ENCODE measurements at places on chromosomes 13 and 19.

GRCh38 chr13:39963612-39964011 is 308.1 kb downstream of the COG6 start:
- DNase-seq, result no peak

GRCh38 chr13:72599178-72599743 is 128.2 kb downstream of the MZT1 start:
- DNase-seq, result no peak

GRCh38 chr13:37984357-37984756 is 114.8 kb upstream of the TRPC4 start:
- peak; percentile 2 for DNase-seq

GRCh38 chr13:19089315-19089714 is 92.3 kb downstream of the TUBA3C start:
- no peak for DNase-seq

GRCh38 chr19:3407556-3408516 is 41.5 kb downstream of the NFIC start:
- no peak for DNase-seq

DNA sequence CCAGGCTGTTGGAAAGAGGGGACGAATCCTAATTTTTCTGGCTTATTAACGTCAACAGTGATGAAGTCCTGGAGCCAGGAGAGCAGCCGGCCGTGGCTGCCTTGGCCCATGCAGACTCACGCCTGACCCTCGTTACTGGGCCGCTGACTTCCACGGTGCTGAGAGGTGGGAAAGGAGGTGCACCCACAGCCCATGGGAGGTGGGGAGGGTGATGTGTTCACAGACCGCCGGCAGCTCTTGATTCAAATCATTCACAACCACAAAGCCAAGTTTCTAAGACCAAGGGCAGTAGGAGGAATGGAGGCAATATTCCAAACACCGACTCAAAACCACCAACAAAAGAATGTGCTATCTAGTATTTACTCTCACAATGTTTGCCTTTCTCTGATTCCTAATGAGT is 24.3 kb downstream of the COL4A2 start:
- peak; percentile 84 for DNase-seq

DNA sequence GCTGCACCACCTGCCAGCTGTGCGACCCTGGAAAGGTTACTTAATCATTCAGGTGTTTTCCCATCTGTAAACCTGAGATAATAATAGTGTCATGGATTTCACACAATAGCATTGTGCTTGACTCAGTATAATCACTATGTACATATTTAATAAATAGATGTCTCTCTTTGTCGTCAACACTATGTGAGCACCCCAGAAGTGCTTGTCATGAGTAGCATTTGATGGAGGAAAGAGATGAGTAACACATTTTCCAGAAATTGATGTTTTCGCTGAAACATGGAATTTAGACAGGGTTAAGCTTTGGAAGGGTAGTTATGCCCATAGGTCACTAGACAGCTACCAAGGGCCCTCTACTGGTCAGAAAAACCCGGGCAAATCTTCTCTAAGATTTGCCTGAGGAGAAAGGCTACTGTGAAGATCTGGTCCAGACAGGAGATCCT is 9.5 kb upstream of the MBNL2 start:
- peak; percentile 56 for DNase-seq

DNA sequence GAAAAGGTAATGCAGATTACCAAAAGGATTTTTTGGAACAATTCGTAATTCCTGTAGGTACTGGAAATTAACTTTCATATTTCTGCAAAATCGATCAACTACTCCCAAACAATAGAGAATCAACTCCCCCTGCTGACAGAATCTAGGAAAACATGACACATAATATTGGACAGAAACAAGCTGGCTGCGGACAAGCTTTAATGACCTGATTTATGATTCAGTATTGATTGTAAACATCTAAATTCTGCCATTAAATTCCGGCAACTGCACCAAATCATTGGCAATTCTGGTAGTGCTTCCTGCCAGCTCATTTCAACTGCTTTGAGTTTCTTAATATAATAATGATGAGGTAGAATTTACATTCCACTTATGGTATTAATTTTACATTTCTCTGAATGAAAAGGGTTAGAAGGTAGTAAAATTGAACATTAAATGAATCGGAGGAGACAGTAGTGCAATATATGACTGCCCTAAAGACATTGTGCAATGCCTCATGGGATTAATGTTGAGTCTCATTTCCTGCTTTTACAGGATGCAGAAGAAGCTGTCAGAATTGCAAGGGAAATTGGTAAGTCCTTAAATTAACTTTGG is 146.5 kb downstream of the PCCA start:
- peak; percentile 47 for DNase-seq

GRCh38 chr13:28248080-28248479 is 109.7 kb downstream of the PAN3 start:
- DNase-seq, result no peak

DNA sequence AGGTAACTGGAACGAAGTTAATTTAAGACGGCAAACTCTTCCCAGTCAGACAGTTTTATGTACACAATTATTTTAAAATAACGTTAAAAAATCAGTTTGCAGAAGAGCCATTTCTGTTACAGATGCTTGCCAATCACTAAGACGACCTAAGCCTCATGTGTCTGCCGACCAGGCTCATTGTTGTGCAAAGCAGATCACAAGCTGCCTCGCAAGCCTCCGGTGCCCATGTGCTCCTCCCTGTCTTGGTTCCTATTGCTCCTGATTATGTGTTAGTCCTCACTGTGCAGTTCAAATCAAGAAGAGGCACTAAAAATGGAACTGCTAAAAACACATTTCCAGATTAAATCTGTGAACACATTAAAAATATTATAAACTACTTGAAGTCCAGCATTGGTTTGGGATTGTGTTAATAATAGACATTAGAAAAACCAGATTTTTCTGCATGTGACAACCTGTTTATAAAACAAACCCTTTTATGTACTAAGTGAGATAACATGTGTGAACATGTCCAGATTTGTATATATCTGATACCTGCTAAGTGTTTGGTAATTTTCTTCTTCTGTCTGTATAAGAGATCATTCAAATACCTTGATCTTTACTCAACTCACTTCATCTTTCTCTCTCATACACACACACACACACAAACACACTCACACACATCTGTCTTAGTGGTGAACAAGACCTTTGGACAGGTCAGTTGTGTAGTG is 81.9 kb upstream of the SLC15A1 start:
- DNase-seq, result no peak

GRCh38 chr13:51291341-51291740 is 48.1 kb upstream of the SERPINE3 start:
- DNase-seq, result peak; percentile 64

DNA sequence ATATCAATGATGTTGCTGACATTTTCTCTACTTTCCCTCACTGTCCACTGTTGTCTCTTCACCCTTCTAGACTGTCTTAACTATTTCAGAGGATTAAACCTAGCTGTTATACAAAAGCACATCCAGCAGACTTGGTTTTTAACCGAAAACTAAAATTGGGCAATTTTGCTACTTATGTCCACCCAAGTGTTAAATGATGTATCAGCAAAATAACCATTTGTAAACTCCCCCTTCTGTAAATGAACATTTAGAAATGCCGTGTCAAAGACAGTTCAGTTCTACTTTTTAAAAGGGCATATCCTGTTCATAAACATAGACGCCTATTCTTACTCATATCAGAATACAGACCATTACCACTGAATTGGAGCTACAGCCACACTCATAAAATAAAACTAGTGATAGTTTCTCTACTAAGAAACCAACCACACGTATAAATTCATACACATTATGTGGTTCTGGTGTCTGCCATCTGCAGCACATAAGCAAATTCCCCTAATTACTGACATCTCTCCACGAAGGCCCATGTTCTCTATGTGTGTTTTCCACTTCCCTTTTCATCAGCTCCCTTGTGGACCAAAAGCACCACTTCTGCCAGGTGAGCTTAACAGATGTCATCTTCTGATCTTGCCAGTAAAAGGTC is 1091.8 kb downstream of the PCDH9 start:
- DNase-seq, result no peak

DNA sequence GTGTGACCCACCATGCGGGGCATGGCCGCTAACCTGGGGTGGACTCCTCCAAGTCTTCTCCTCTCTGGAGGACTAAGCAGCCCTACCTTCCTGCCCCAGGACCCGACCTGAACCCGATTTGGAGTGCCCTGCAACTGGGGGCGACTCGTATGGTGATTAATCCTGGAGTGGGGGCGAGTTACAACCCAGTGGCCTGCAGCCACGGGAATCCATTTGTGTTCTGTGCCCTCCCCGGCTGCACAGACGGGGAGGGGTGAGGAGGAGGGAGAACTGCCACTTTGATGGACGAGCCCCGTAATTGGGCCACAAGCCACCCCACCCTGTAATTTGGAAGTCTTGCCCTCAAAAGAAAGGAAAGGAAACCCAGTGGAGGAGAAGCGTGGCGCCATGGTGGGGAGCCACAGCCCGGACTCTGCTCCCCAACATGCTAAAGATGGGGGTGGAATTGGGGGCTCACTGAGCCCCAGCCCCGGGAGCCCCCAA is 18.0 kb downstream of the PRR36 start:
- no peak for DNase-seq

- DNase-seq, result no peak
Measured at GRCh38 chr19:10408511-10409283, 5.4 kb upstream of the CDC37 start.

DNA sequence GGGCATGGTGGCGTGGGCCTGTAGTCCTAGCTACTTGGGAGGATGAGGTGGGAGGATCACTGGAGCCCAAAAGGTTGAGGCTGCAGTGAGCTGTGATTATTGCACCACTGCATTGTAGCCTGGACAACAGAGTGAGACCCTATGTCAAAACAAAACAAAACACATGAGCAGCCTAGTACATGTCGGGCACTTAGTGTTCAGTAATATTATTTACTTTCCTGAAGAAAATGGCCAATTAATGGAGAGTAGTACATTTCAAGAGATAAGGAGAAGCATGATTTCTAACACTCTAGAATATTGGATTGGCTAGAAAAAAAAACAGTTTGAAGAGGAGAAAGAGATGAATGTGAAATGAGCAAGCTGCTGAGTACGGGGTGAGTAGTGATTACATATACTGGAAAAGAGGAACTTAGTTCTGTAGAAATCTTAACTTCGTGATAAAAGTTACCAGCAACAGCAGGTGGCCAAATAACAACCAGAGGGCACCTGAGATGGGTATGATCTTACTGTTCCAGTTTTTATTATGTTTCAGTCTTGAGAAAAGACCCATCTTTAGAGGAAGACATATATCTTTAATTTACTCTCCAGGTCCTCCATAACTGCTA is 36.2 kb downstream of the SPATA13 start:
- DNase-seq, result no peak

DNA sequence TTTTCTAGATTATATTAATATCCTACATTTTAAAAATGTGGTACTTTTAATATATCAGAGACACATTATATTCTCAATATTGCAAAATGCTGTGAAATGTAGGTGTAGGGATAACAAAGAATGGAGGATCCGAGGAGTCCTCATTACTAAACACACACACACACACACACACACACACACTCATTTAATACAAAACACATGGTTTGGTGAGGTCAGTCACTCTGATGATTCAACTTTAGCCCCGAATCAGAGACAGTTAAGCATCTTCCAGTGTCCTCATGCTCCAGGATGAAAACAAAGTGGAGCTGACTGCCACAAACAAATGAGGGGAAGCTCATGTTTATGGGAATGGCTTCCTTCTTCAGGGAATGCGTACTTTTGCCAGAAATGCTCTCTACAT is 147.5 kb downstream of the CYSLTR2 start:
- peak; percentile 32 for DNase-seq

DNA sequence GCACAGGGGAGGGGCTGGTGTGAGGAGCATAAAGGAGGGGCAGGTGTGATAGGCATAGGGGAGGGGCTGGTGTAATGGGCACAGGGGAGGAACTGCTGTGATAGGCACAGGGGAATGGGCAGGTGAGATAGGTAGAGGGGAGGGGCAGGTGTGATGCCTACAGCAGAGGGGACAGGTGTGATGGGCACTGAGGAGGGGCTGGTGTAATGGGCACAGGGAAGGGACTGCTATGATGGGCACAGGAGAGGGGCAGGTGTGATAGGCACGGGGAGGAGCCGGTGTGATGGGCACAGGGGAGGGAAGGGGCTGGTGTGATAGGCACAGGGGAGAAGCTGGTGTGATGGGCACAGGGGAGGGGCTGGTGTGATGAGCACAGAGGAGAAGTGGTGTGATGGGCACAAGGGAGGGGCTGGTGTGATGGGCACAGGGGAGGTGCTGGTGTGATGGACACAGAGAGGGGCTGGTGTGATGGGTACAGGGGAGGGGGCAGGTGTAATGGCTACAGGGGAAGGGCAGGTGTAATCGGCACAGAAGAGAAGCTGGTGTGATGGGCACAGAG is 39.5 kb upstream of the POP4 start:
- DNase-seq, result no peak

GRCh38 chr19:44752816-44753625 is 4.5 kb downstream of the BCL3 start:
- peak; percentile 97 for DNase-seq

- DNase-seq, result peak; percentile 79
Measured at GRCh38 chr19:639253-640160, at the start of gene FGF22. TSS of gene FGF22 (plus strand) at chr19:639879. CDS start at chr19:639926, 47 bp downstream.

- peak; percentile 88 for DNase-seq
Measured at GRCh38 chr19:48255376-48256303, at the start of gene CARD8. TSS of gene CARD8 (minus strand) at chr19:48255912. CDS start at chr19:48241020, 14,892 bp downstream.
